Amniotic stem cell (primary cell): ENCODE measurements at places on chromosomes 7 and 10.

GRCh38 chr10:33098951-33099663 is 141.1 kb upstream of the ITGB1 start:
- DNase-seq = no peak

DNA sequence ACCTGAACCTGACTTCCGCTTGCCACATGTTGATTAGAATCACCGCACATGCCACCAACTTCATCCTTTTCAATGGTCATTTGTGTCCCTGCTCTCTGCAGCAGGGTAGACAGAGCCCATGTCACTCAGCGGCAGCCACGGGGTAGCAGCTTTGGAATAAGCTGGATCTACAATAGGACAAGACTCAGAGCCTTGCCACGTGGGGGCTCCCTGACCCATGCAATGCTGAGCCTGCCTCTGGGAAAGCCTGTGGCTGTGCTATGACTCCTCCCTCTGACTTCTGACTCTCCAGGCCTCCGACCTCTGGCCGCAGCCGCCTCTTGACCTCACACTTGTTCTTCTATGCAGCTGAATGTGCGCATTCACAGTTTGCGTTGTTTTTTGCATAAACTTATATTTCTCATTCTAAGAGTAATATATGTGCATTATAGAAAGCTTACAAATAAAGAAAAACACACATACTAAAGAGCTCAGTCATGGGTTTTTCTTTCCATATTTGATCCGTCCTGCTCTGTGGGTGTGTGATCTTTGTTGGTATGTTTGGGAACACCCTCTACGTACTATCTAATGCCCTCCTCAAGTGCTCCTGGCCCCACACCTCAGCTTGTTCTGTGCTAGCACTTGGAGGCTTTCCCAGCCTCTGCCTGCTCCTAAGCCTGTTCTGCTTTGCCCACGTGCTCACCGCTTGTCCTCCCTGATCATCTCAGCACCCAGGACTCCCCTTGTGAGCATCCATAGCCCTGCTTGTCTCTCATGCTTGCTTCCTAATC is 198.0 kb upstream of the MKI67 start:
- DNase-seq = no peak

DNA sequence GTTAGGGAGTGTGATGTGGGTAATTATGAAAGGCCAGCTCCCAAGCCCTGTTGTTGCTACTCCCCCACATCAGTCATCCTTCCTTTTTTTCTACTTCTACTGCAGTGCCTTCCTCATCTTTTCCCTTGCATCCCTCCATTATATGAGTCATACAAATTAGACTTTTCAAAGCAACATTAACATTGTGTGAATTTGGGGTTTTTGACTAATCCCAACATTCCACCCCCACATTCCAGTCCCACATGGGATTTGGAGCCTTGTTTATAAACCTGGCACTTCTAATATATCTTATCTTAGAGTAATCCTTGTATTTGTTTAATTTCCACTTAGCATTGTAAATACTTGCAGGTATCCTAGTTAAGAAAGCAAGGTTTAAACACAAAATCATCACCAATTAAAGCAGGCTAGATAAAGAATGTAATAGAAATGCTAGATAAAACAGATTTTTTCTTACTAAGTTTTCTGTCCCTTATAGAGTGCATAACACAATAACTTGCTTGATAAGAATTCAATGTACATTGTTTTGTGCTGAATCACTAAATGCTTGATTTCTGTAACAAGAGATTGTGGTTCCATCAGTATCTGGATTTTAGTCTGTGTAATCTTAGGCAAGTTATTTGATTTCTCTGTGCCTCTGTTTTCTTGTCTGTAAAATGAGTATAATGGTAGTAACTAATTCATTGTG is 165.8 kb downstream of the CFTR start:
- no peak for DNase-seq

- DNase-seq = no peak
These were observed 277.6 kb downstream of the KCND2 start for GRCh38 chr7:120550494-120551048.

DNA sequence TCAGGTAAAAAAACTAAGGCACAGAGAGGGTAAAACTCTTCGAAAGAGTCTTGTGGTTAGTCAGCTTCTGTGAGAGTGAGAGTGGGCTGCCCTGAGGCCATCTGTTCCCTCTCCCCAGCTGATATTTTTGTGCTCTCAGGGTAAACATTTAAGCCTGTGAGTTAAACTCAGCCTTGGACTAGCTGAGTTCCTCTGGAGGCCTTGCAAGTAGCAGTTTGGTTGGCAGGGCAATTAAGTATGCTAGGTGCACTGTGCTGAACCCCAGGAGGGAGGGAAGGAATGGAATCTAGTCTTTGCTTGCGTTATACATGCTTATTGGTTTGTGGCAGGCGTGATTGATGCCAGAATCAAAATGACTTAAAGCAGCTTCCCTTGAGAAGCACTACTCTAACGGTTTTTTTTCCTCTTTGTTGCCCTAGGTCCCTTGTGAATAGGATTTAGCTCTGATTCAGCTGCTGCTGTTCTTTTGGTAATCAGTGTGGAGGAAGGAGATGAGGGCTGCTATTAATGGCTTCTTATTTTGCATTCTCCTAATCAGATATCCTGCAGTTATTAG is 140.2 kb downstream of the AUTS2 start:
- DNase-seq = no peak

- no peak for DNase-seq
These were observed 27.4 kb upstream of the MALRD1 start for GRCh38 chr10:19021162-19021561.

- DNase-seq = no peak
These were observed 22.3 kb downstream of the BTBD16 start for GRCh38 chr10:122293156-122293960.

DNA sequence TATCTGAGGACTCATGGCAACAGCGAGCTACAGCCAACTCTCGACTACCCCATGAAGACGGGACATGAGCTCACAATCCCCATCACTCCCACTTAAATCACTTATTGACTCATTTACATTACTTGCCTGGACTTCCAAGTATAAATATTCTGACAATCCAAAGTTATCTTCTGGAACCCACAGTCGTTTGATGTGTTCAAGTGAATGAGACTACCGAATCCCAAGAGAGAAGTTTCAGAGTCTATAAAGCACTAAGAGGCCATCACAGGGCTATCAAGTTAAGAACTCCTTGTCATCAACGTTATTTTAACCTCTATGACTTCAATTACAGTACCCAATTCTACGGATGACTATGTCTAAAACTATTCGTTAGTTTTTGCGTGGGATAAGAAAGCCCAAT is 11.5 kb upstream of the ANAPC16 start:
- DNase-seq = no peak

- no peak for DNase-seq
These were observed 31.8 kb downstream of the SLC35B4 start for GRCh38 chr7:134284952-134285351.

DNA sequence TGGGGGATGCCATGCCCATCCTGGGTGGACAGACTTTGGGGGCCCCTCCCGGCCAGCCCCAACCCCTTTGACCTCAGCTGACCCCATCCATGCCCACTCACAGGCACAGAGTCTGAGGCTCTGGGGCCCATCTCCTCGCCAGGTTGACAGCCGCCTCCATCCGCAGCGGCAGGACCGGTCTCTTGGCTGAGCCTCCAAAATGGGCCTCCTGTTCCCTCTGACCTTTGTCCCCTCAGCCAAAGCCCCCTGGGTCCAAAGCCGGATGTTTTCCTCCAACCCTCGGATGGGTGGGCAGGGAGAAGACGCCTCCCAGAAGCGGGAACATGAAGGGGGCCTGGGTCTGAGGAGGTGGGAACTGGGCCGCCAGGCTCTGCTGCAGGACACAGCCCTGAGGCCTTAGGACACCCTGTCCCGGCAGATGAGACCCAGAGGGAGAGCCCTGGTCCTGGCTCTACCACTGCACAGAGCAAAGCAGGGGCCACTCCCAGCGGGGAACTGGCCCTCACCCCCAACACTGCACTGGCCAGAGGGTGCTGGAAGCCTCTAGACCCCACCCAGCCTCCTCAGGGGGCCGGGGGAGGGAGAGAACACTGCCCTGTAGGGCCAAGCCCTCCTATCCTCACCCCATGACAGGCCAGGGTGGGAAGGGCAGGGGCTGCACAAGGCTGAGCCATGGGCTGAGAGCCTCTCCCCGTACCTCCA is 12.6 kb downstream of the PDGFA start:
- DNase-seq = no peak

DNA sequence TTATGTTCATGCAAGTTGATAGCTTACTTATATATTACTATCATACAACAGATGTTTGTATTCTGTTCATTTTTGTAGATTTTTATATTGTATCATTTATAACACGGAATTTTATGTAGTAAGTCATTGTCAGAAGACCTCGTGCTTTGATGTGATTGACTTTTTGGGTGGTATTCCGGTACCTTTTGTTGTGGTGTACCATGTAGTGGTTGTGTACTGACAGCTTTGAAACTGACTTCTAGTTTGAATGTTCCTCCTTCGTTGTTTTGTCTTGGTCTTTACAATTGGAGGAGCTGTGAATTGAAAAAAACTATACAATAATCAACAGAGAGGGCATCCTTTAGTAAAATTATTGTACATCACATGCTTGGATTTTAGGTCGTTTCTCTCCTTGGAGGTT is 61.5 kb downstream of the WAC start:
- no peak for DNase-seq

- DNase-seq = no peak
These were observed 167.8 kb upstream of the CXCL12 start for GRCh38 chr10:44552726-44553125.

GRCh38 chr10:97580421-97581367 is 3.5 kb upstream of the HOGA1 start:
- no peak for DNase-seq

DNA sequence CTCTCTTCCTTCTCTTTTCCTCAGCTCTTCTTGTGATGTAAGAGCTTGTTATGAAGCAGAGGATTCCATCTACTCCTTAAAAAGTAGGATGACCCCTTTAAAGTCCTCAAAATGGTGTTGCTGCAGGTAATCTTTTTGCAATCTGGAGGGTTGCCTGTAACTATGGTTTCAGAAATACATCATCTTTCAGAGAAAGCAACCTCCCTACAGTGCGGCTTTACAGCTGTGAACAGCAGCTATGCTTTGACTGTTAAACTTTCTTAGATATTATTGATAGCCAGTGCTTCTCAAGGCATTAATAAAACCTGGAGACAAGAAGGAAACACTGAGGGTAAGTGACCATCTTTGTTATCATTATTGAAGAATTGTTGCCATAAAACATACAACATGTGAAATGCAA is 86.6 kb upstream of the MDFIC start:
- DNase-seq = no peak

- peak; percentile 70 for DNase-seq
These were observed 235.0 kb upstream of the PLPP4 start for GRCh38 chr10:120221873-120222485.

DNA sequence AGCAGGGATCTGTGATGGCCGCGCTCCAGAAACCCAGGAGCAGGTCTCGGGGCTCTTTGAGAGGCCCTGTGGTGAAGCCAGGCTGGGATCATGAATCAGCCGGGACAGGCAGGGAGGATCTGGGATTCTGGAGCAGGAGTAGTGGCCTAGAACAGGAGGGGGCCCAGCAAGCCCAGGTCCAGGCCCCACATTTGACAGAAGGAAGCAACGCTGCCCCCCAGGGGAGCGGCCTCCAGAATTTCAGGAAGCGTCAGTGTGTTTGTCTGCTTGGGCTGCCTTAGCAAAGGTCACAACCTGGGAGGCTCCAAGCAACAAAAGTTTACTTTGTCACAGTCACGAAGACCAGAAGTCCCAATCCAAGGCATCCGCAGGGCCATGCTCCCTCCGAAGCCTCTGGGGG is 36.8 kb downstream of the CLRN3 start:
- DNase-seq = no peak

- no peak for DNase-seq
These were observed 16.7 kb upstream of the ABCC2 start for GRCh38 chr10:99765672-99766301.

DNA sequence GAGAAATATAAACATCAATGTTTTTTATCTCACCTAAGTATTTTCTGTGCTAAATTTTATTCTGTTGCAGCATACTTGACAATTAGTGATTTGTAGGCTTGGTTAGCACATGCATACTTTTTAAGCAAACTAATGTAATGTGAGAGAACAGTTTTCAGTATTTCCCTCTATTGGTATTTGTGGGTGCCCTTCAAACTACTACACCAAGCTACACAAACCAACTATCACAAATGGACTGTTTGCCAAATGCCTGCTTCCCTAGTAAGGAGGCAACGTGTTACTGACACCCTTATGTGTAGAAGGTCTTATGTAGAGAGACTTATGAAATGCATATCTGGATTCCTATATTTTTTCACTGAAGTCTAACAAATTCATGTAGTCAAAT is 98.4 kb upstream of the FZD1 start:
- no peak for DNase-seq

- no peak for DNase-seq
These were observed 427.1 kb downstream of the TNS3 start for GRCh38 chr7:47154791-47155190.

GRCh38 chr7:148014541-148014940 is 576.0 kb upstream of the C7orf33 start:
- DNase-seq = no peak

DNA sequence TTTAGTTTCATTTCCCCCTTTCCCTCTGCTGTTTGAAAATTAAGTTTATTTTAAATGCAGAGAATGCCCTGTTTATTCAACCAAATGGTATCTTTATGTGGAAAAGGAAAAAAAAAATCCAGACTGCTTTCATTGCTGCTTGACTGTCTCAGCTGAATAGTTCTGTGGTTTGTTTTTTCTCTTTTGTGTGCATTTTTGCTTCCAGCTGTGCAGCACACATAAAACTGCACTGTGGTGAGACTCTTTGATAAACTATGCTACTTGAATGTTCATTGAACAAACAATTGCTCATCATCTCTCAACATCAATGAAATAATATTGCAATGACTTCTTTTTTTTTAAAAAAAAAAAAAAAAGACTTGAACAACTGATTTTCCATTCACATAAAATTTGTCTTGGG is 78.6 kb upstream of the GLI3 start:
- DNase-seq = no peak

- no peak for DNase-seq
These were observed 264.4 kb downstream of the NEBL start for GRCh38 chr10:20632696-20633095.

DNA sequence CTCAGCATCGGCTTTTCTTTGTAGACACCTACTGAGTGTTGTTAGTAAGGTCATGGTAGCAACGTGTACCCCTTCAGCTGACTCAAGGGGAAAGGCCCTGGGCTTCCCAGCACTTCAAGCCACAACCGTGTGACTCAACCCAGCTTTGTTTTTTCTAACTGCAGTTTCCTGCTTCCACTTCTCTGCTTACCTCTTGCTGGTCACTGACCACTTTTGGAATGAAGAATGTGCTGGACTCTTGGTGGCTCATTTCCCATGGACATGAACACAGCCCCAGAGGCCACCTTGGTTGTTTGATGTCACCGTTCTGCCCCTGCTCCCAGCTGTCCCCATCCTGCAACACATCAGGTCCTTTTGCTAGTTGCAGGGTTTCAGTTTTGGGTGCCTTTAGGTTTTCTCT is 69.5 kb upstream of the ZNF438 start:
- peak; percentile 61 for DNase-seq

- no peak for DNase-seq
These were observed 17.8 kb downstream of the CELF2 start for GRCh38 chr10:11035301-11035991.

GRCh38 chr7:104096683-104097082 is 107.2 kb upstream of the RELN start:
- no peak for DNase-seq

GRCh38 chr7:116356979-116357378 is 142.6 kb upstream of the CAV2 start:
- no peak for DNase-seq

GRCh38 chr7:138324941-138325340 is 135.1 kb upstream of the TRIM24 start:
- DNase-seq = no peak
